AG04450 (cell line): ENCODE measurements at places on chromosomes 6 and 20. TPM values are rescaled to one million over a fixed set of nuclear protein-coding genes. Genes with fewer than 3 reads are reported as not detected.

DNA sequence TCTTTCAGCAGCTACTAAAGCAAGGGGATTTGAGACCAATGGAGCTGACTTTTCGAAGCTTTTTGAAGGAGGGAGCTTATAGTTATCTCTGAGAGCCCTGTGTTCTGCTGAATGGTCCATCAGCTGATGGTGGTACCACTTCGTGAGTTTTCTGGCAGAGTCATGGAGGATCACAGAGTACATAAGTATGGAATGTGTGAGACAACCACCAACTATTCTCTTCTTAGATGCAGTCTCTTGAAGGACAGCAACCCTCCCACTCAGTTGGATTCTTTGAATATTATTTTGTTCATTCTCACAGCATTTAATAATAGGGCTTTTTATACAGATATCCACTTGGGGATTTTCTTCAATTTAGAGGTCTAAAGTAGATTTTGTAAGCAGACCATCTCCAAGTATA, 75.3 kb downstream of the ELOVL2 start:
- peak; percentile 37 for DNase-seq

DNA sequence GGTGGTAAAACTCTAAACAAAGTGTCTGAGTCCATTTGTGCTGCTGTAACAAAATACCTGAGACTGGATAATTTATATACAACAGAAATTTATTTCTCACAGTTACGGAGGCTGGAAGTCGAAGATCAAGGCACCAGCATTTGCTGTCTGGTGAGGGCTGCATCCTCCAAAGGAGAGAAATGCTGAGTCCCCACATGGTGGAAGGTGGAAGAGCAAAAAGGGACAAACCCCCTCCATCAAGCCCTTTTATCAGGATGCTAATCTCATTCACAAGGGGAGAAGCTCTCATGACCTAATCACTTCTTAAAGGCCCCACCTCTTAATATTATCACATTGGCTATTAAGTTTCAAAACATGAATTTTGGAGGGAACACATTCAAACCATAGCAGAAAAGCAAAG, 55.9 kb upstream of the SYNJ2 start:
- no peak for DNase-seq

DNA sequence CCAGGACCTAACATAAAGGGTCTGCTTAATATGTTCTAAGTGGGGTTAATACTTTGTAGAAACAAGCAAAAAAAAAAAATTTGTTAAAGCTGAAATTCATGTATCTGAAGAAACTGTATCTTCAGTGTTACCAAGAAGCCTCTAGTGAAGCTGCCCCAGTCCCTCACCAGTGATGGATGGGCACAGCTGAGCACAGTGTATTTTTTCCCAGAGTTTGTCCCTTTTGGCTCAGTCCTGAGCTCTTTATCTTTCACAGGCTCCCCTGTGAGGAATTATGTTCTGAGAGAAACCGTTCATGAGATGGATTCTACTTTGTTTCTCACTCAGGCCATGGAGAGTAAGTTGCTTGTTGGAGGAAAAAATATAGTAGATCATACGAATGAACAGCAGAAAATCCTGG, 38.4 kb downstream of the KIF3B start:
- no peak for DNase-seq

DNA sequence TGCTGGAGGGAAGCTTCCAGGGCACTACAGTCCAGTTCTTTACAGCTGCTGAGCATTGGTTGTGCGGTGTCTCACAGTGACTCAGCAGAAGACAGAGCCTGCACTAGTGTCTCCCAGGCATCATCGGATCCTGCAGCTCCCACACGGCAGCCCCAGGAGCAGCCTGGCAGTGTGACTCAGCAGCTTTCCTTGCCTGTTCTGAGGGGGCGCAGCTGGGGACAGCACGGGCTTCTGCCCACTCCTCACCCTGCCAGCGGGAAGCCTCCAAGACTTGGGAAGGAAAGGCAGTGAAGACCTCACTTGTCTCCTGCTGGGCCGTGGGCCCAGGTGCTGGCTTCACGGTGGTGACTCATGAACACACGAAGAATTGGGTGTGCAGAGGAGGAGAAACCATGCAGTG, 165.4 kb downstream of the SYNDIG1 start:
- DNase-seq, result peak; percentile 79

- DNase-seq, result no peak
Observed at GRCh38 chr6:122799916-122800686, 11.0 kb downstream of the SMPDL3A start.

DNA sequence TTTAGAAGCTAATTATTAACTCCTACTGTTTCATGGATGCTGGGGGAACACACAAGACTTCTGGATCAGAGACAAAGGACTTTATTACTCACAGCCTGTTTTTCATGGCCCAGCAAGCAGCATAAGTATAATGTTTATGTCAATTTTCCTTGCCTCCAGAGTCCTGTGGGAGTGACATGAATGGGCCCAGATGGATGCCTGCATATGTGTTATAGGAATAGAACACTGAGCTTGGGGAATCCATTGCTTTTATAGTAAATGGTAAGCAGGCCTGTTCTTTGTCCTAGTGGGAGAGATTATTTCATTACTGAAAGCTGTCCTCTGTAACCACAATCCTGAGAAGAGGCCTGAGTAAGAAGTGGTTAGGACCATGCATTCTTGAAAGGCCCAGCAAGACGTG, 25.6 kb downstream of the BLTP3A start:
- DNase-seq, result no peak

GRCh38 chr6:40947876-40948526, 91.0 kb downstream of the UNC5CL start:
- no peak for DNase-seq

GRCh38 chr6:87684895-87685654, 17.0 kb downstream of the AKIRIN2 start:
- no peak for DNase-seq

DNA sequence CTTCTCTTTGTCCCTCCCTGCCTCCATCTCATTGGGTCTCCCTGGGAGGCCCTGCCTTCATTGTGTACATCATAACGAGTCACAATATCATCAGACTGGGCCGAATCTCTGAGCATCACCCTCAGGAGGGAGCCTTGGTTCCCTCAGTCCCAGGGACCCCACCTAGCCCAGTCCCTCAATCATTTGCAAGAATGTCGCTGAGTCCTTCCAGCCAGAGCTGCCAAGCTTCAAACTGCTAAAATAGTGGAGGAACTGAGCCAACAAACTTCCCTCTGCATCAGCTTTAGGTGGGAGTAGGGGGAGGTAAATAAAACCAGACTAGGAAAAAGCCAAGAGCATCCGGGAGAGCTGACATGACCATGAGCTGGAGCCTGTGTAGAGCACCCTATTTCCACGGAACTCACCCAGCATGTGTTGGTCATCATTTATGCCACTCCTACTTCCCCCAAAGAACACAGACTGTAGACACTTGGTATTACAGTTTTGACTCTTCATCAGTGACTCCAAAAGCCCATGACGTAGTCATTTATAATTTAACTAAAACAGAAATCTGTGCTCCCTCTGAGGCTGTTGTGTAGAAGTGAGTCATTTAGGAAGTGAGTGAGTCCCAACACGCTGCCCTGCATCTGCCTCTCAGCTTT, 28.8 kb upstream of the IL17A start:
- no peak for DNase-seq

DNA sequence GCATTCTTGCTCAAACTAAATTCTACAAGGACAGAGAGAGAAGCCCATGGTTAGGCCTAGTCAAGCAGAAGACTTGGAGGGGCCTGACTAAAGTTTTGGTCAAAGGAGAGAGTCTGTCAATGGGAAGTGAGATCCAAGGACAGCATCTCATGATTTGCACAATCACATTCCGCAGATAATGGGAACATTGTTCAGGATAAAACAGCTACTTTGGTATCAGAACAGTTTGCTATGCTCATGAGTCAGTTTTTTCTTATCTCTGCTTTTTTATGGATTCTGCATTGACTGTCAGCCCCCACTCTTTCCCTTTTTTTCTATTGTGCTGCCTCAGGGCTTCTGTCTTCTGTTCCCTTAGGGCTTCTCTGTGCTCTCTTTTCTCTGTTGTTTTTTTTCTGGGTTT, 28.6 kb downstream of the AKAP7 start:
- no peak for DNase-seq

- DNase-seq, result no peak
Observed at GRCh38 chr6:28203201-28203600, 21.9 kb upstream of the ZSCAN9 start.

GRCh38 chr6:166610069-166610468, 17.0 kb downstream of the RPS6KA2 start:
- DNase-seq, result no peak

GRCh38 chr20:63014710-63015109, 7.9 kb upstream of the BHLHE23 start:
- DNase-seq, result no peak

GRCh38 chr6:73329201-73329600, 24.9 kb downstream of the DPPA5 start:
- no peak for DNase-seq

TRIM15 gene
- not detected in 2 replicates for polyA plus RNA-seq

HLA-G gene
- polyA plus RNA-seq, result not detected in 2 replicates
